ENCODE measurements at places on chromosomes 16 and 17.

GRCh38 chr17:74156878-74157277 is 46.6 kb upstream of the RPL38 start:
- no peak for DNase-seq

GRCh38 chr17:42285346-42286050 is 2.8 kb upstream of the STAT5A start:
- DNase-seq: no peak

DNA sequence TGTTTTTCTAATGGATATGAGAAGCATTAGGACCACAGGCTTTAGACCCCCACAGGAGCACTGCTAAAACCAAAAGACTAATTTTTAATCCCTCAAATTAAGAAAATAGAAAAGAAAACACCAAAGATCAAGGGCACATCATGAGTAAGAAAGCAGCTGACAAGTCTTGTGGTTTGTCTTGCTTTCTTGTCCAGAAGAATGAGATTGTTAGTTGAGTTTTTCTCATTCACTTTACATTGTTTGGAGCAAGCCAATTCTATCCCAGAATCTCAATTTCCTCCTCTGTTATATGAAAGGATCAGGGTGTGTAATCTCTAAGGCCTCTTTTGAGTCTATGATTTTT is 899.0 kb downstream of the KCNJ2 start:
- DNase-seq: no peak

DNA sequence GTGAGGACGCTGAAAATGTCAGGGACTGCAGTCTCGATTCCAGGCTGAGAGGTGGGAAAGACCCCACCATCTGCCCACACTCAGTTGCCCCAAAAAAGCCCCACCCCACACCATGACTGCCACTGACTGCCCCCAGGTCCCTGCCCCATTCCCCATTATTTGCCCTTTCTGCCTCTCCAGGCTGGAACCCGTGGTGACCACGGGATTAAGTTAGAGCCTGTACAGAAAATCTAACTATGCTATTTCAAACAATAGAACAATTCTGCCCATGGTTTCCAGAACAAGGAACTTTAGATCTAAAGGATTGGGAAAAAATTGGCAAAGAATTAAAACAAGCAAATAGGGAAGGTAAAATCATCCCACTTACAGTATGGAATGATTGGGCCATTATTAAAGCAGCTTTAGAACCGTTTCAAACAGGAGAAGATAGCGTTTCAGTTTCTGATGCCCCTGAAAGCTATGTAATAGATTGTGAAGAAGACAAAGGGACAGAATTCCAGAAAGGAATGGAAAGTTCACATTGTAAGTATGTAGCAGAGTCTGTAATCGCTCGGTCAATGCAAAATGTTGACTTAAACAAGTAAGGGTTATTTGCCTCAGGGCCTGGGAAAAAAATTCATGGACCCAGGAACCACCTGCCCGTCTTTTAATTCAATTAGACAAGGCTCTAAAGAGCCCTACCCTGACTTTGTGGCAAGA is 14.4 kb downstream of the FLYWCH1 start:
- DNase-seq: no peak

GRCh38 chr16:21704733-21705132 is 41.0 kb downstream of the OTOA start:
- DNase-seq: no peak

GRCh38 chr17:12735517-12735916 is 53.8 kb upstream of the ARHGAP44 start:
- DNase-seq: no peak

DNA sequence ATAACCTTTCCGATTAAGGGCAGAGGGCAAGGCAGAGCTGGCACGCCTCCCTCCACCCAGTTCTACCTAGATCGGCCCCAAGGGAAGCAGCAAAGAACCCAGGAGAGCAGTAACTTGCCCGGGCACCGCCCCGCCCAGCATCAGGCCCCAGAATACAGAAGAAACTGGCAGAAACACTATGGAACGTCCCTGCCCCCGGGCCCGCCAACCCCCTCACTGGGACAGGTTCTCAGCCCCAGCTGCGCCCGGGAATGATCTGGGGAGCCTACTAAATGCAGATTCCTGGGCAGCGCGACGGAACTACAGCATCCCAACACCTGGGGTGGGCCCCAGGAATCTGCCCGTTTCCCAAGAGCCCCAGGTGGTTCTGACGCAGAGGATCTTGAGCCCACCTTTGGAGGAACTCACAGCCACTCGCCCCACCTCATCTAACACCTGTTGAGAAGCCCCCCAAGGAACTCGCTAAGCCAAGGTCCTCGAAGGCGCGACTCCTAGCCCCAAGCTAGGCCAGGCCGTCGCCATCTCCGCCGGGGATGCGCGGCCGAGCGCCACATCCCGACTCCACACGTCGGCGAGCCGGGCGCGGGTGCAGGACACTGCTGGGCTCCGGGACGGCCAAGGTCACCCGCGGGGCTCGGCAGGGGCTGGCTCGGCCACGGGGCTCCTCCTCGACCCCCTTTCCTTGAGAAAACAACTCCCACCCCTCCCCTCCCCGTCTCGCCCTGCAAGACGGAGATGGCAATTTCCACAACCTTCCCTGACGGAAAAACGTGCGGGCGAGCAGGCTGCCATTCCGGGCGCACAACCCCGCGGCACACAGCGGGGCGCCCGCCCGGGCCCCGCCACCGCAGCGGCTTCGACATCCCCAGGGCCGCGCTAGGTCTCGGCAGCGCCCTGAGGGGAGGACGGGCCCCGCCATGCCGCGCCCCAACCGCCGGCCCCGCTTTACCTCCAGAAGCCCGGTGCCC is 913 bp downstream of the CDIP1 start:
- DNase-seq: no peak

GRCh38 chr17:48592057-48592514 is 1.5 kb downstream of the HOXB5 start:
- no peak for DNase-seq

GRCh38 chr16:4087990-4088577 is 28.2 kb downstream of the ADCY9 start:
- DNase-seq: no peak

DNA sequence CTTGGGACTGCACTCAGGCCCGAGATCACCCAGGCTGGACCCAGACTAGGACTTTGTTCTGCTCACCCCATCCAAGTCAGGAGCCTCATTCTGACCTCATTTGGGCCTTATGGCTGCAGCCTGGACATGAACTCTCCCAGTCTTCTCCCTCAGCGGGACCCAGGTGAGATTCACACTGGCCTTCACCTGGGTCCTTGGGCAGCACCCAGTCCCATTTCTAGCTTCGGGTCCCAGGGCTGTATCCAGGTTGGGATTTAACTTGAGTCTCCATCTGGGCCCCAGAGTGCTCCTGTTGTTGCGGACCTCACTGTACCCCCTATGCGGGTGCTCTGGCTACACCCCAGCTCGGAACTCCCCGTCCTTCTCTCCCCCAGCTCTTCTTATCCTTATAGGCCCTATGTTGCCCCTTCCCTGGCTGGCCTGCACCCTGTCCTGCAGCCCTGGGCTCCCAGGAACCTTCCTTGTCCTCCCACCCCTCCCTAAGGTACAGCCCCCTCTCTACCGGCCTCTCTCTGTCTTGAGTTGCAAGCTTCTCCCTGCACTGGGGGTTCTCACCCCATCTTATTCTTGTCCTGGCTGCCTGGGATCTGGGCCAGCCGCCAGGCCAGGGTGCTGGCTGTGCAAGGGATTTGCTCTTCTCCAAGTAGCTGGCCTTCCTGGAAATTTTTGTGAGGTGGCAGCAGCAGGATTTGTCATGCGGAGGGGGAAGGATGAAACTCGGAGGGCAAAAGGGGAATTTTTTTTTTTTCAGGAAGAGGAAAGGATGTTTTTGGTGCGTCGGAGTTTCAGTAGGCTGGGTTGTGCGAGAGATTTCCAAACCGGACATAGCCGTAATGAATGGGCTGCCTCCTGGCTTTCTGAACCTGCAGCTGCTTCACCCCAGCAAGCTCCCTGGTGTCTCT is 904 bp downstream of the MAP2K3 start:
- no peak for DNase-seq

GRCh38 chr17:60130466-60130865 is 19.3 kb upstream of the CA4 start:
- no peak for DNase-seq

GRCh38 chr17:63847525-63848249 is 5.2 kb upstream of the SMARCD2 start:
- no peak for DNase-seq

- DNase-seq: no peak
These were observed 173.1 kb upstream of the NLRP1 start for GRCh38 chr17:5757314-5757907.

DNA sequence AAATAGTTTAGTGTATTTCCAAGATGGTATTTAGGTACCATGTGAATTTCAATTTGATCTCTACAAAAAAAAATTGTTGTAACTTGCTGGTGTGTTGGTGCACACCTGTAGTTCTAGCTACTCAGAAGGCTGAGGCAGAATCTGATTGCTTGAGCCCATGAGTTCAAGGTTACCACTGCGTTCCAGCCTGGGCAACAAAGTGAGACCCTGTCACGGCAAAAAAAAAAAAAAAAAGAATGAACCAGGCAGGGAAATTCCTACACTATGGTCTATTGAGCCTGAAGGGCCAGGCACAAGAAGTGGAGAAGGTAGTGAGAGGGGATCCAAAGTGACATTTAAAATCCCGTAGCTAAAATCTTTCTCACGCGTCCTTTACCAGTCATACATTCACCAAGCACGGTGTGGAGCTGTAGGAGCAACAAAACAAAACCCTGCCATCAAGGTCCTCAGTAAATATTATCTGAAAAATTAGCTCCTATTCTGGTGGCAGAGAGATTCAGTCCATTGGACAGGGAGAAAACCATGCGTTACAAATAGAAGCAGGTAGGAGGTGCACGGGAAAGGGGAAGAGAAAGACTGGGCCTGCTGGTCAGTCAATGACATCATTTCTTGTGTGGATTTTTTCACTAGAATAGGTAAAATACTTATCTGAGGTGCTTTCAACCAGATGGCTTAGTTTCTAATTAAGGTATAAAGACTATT is 27.3 kb downstream of the TXNDC11 start:
- no peak for DNase-seq

DNA sequence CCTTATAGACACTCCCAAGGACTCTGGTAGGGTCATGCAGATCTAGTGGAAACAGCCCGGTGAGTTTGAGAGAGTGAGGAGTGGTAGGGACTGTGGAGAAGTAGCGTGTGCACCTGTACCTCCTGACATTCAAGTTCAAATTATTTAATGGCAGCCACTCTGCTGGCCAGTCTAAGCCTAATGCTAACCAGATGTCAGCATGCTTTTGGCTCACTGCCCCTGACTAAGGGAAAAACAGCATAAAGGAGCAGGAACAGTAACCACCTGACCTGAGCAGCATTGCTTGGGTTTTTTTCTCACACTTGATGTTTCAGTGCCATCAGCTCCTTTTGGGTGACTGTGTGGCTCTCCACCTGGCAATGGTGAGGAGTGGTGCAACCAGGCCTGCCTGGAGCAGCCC is 23.8 kb upstream of the SLC12A3 start:
- no peak for DNase-seq

- no peak for DNase-seq
These were observed 65.8 kb upstream of the SMIM36 start for GRCh38 chr17:55576996-55577586.

- no peak for DNase-seq
These were observed 486.4 kb upstream of the SOX9 start for GRCh38 chr17:71634376-71634775.

- no peak for DNase-seq
These were observed 52.9 kb downstream of the RMI2 start for GRCh38 chr16:11398136-11398535.

GRCh38 chr16:82636485-82636884 is 9.7 kb downstream of the CDH13 start:
- no peak for DNase-seq

DNA sequence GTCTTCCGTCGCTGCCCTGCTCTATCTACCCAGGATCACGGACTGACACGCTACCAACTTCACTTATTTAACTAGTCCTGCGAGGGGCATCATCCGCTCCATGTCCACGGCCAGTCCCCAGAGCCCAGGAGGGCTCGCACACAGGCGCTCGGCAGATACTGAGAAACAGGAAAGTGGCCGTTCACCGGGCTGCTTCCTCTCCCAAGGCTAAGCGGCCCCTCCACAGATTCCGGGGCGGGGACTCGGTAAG is 388 bp downstream of the OXLD1 start:
- no peak for DNase-seq

DNA sequence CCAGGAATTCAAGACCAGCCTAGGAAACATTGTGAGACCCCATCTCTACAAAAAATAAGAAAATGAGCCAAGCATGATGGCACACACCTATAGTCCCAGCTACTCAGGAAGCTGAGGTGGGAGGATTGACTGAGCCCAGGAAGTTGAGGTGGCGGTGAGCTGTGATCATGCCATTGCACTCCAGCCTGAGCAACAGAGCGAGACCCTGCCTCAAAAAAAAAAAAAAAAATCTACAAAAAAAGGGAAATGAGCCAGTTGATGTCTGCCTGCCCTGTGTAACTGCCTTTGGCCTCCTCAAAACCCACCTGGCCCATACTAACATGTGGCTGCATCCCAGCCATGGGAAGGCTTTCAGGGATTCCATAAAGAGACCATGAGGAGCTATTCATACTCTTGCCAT is 4.5 kb downstream of the RANBP10 start:
- no peak for DNase-seq

- DNase-seq: no peak
These were observed 23.0 kb downstream of the VPS35L start for GRCh38 chr16:19578378-19578971.

- no peak for DNase-seq
These were observed 2.0 kb upstream of the TTYH2 start for GRCh38 chr17:74211141-74211911.

GRCh38 chr16:68090533-68090932 is 5.4 kb downstream of the NFATC3 start:
- no peak for DNase-seq

DNA sequence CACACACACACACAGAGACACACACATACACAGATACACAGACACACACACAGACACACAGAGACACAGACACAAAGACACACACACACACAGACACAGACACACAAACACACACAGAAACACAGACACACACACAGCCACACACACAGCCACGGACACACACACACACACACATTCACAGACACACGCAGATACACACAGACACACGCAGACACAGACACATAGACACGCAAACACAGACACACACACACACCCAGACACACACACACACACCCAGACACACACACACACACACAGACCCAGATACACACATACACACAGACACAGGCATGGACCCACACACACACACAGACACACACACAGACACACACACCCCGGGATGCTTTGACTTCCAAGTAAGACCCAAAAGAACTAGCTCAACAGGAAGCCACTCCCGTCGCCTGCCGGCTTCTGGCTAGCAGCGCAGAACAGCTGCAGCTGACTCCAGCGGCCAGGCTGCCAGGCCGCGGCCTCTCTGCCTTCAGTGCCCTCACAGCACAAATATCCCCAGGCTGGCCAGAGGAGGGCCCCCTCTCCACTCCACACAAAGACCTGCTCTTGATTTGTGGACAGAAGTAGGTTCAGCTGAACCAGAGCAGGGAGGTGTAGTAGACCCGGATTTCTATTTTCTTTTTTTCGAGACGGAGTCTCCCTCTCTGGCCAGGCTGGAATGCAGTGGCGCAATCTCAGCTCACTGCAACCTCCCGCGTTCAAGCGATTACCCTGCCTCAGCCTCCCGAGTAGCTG is 6.0 kb upstream of the CHRNE start:
- DNase-seq: no peak

- DNase-seq: no peak
These were observed 5.0 kb downstream of the SEZ6L2 start for GRCh38 chr16:29894352-29894751.

- DNase-seq: no peak
These were observed 2.1 kb downstream of the ARRB2 start for GRCh38 chr17:4712526-4712925.

GRCh38 chr17:32222621-32223020 is 43.0 kb upstream of the RHBDL3 start:
- DNase-seq: no peak

Measured in NK-92 treated with Interleukin-12 subunit alpha and Interleukin-12 subunit beta, amount 100 ng/mL, for 24 hours (cell line).